Fibroblast of lung (primary cell): ENCODE measurements at places on chromosomes 6 and 20. TPM values are rescaled to one million over a fixed set of nuclear protein-coding genes. Genes with fewer than 3 reads are reported as not detected.
A peak's percentile ranks its signal among the peaks of the same experiment; 100 is the strongest.

The RIN2 gene
- polyA plus RNA-seq = 24.3 and 30.2 TPM in 2 replicates

The DOK5 gene
- polyA plus RNA-seq = 13.5 and 25.4 TPM in 2 replicates

The HLA-DMA gene
- polyA plus RNA-seq = 3.7 and 7.1 TPM in 2 replicates

The PLCB4 gene
- polyA plus RNA-seq = 7.3 and 8.2 TPM in 2 replicates

The SYCP2L gene
- 0.02 TPM in 1 of 2 replicates, not detected in the other for polyA plus RNA-seq

The SLC26A8 gene
- polyA plus RNA-seq = 0.02 TPM in 1 of 2 replicates, not detected in the other

The RBM38 gene
- 3.9 and 7.3 TPM in 2 replicates for polyA plus RNA-seq

The MAP3K5 gene
- polyA plus RNA-seq = 10.9 and 20.4 TPM in 2 replicates

- DNase-seq = no peak
- no peaks in the 10 kb centered on the region for H3K4me1 ChIP-seq
- H3K27me3 ChIP-seq = no peaks in the 10 kb centered on the region
- H3K4me3 ChIP-seq = no peak overlapping the region
- H3K36me3 ChIP-seq = no peaks in the 10 kb centered on the region
- no peak overlapping the region for H3K27ac ChIP-seq
Observed at GRCh38 chr20:57208198-57208597, 58.2 kb downstream of the BMP7 start.

GRCh38 chr6:6704103-6705060 is 115.9 kb downstream of the LY86 start:
- no peak overlapping the region for H3K4me3 ChIP-seq
- DNase-seq = no peak
- no peak overlapping the region for H3K27ac ChIP-seq
- peaks cover 5% of the 10 kb centered on the region for H3K4me1 ChIP-seq
- peaks cover 8% of the 10 kb centered on the region for H3K27me3 ChIP-seq

DNA sequence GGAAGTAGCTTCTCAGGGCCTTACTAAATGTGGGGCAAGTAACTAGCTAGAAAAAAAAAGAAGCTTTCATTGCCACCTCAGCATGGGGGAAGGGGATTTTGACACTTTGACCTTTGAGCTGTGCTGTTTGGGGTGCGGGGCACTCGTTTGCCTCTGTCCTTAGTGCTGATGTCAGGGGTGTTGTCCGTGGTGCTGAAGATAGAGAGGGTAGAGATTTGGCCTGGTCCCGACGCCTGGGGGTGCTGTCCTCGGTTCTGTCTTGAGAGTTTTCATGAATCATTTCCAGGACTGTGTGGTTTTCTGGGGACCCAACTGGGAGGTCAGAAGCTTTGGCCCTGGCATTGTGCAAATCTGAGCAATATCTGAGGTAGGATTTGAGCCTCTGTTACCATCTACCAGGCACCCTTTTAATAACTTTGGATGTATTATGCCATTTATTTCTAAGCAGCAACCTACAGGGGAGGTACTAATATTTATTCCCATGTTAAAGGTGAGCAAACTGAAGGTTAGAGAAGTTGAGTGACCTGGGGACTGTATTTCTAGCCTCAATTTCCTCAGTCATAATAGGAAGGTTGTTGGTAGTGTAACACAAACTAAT is 78.0 kb downstream of the DLGAP4 start:
- H3K27me3 ChIP-seq = peaks cover under 1% of the 10 kb centered on the region
- no peak overlapping the region for H3K27ac ChIP-seq
- H3K4me1 ChIP-seq = no peaks in the 10 kb centered on the region
- H3K36me3 ChIP-seq = no peaks in the 10 kb centered on the region
- DNase-seq = peak; percentile 37

GRCh38 chr6:17006543-17006942 is 95.3 kb upstream of the STMND1 start:
- H3K36me3 ChIP-seq = no peaks in the 10 kb centered on the region
- H3K27ac ChIP-seq = no peak overlapping the region
- no peak for DNase-seq
- H3K27me3 ChIP-seq = no peaks in the 10 kb centered on the region
- H3K4me1 ChIP-seq = no peaks in the 10 kb centered on the region
- H3K4me3 ChIP-seq = no peak overlapping the region

- H3K27me3 ChIP-seq = no peaks in the 10 kb centered on the region
- no peaks in the 10 kb centered on the region for H3K4me1 ChIP-seq
- H3K36me3 ChIP-seq = no peaks in the 10 kb centered on the region
- no peak overlapping the region for H3K4me3 ChIP-seq
- no peak for DNase-seq
- H3K27ac ChIP-seq = no peak overlapping the region
Observed at GRCh38 chr20:48384147-48384818, 443.5 kb downstream of the PREX1 start.

DNA sequence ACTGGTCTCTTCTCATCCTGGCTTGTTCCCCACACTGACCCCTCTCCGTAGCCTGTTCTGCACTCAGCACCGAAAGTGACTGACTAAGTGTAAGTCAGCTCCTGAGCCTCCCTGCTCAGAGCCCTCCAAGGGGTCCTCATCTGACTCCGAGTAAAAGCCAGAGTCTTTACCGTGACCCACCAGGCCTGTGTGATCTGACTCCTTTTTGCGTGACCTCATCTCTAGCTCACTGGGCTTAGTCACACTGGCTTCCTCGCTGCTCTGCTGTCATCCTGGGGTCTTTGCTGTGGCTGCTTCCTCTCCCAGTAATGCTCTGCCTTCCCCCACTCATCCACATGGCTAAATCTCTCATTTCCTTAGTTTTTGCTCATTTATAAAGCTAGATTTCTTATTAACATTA is 116.6 kb downstream of the PLCB4 start:
- no peak overlapping the region for H3K4me3 ChIP-seq
- H3K4me1 ChIP-seq = no peaks in the 10 kb centered on the region
- DNase-seq = peak; percentile 49
- H3K36me3 ChIP-seq = no peaks in the 10 kb centered on the region

GRCh38 chr6:115901896-115902295 is 158.8 kb downstream of the FRK start:
- no peaks in the 10 kb centered on the region for H3K36me3 ChIP-seq
- no peaks in the 10 kb centered on the region for H3K4me1 ChIP-seq
- H3K27me3 ChIP-seq = no peaks in the 10 kb centered on the region
- no peak overlapping the region for H3K4me3 ChIP-seq
- no peak overlapping the region for H3K27ac ChIP-seq

DNA sequence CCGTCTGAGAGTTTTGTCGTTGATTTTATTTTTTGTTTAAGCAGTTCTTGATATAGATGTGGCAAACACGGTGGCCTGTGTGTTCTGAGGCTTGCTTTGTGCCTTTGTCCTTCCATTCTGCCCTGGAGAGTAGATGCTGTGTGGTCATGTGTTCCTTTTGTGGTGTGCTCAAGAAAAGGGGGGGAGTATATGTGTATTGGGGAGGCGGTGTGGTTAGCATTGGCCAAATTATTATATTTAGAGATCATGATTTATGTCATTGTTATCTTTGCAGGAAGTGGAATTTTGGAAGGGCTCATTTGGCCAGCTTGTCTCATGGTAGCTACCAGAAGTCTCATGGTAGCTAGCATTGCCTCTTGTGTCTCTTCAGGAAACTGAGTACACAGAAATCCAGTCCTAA is 16.4 kb downstream of the RREB1 start:
- peaks cover 3% of the 10 kb centered on the region for H3K36me3 ChIP-seq
- H3K4me3 ChIP-seq = no peak overlapping the region
- H3K4me1 ChIP-seq = peaks cover 2% of the 10 kb centered on the region
- DNase-seq = no peak

DNA sequence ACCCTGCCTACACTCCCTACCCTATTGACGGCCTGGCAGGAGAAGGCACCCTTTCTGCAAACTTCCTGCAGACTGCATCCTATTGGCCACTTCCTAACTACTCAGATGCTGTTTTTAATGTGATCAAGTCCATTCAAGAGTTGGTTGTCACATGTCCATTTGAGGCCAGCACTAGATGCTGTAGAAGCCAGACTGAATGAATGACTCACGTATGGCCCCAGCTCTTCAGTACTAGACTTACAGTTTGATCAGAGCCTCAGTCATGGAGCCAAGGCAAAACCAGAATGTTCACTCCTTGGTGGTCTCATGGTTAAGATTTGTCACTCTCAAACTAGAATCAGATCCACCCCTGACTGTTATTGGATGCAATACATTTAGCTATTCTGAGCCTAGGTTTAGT is 101.7 kb downstream of the OPRM1 start:
- H3K4me3 ChIP-seq = no peak overlapping the region
- H3K27ac ChIP-seq = no peak overlapping the region
- H3K4me1 ChIP-seq = no peaks in the 10 kb centered on the region
- no peaks in the 10 kb centered on the region for H3K36me3 ChIP-seq
- no peak for DNase-seq
- no peaks in the 10 kb centered on the region for H3K27me3 ChIP-seq

GRCh38 chr6:3261518-3261820 is 2.7 kb downstream of the PSMG4 start:
- DNase-seq = no peak
- no peak overlapping the region for H3K4me3 ChIP-seq
- peaks cover 4% of the 10 kb centered on the region for H3K4me1 ChIP-seq
- peaks cover 8% of the 10 kb centered on the region for H3K36me3 ChIP-seq

DNA sequence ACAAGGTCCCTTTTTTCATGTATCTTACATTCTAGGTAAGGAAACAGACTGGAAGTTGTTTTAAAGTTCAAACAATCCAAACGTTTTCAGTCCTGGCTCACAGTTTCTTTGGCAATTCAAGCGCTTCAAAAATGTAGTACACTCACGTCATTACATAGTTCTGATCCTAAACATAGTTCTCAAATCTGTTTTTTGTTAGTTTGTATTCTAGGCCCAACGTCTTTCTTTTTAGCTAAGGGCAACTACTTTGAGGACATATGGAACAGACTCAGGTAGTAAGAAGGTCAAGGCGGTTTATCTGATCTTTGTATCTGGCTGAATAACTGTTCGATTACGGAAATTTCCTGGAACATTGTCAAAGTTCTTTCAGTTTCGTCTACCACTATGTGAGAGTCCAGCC is 36.9 kb upstream of the PLCB4 start:
- peaks cover 12% of the 10 kb centered on the region for H3K4me1 ChIP-seq
- H3K4me3 ChIP-seq = no peak overlapping the region
- H3K27me3 ChIP-seq = no peaks in the 10 kb centered on the region
- H3K36me3 ChIP-seq = no peaks in the 10 kb centered on the region
- H3K27ac ChIP-seq = peak overlapping the region; percentile 75

DNA sequence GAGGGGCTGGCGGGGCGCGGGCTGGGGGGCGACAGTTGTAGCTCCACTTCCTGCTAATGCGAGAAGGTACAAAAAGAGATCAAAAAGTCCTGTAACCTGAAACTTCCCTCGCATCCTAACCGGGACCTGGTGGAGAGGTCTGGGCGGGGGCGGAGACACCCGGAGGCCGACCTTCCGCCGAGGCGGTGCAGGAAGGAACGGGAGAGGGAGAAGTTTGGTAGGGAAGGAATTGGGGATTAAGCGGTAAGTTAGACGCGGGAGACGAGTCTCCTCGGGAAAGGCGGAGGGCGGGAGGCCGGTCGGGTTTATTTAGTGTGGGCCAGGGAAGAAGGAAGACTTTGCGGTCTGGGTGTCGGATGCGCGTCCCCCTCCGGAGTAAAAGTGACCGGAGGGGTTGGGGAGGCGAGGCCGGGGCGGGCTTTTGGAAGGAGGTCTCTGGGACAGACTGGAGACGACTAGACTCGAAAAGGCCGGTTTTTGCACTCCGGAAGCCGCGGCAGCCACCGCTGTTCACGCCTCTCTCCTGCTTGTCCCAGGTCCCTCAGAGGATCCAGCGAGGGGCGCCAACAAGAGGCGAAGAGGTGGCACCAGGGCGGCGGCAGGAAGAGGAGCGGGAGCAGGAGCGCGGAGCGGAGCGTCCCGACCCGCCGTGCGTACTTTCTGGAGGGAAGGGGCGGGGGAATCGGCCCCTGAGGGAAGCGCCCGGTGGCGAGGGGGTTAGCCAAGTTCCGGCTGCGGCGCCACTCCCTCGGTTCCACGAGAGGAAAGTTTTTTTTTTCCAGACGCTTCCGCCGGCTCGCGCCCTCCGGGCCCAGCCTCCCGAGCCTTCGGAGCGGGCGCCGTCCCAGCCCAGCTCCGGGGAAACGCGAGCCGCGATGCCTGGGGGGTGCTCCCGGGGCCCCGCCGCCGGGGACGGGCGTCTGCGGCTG is 734 bp downstream of the TPBG start:
- H3K27me3 ChIP-seq = no peaks in the 10 kb centered on the region
- peaks cover 9% of the 10 kb centered on the region for H3K36me3 ChIP-seq
- peak; percentile 64 for DNase-seq

DNA sequence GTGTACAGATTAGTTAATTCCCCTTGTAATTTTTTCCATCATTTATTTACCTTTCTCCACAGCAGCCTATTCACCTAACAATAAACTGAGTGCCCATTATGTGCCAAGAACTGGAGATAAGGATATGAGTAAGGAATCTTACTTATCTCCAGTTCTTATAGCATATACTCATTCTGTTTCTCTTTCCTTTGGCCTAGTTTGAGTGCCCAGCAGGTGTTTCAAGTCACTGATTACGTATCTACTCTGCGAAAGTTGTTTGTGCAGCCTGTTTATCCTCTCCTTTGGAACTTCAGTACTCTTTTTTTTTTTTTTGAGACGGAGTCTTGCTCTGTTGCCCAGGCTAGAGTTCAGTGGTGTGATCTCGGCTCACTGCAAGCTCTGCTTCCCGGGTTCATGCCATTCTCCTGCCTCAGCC is 17.3 kb upstream of the POU5F1 start:
- H3K27me3 ChIP-seq = no peaks in the 10 kb centered on the region
- DNase-seq = no peak
- H3K36me3 ChIP-seq = no peaks in the 10 kb centered on the region
- H3K27ac ChIP-seq = no peak overlapping the region
- no peak overlapping the region for H3K4me3 ChIP-seq

GRCh38 chr6:85396159-85396808 is 53.6 kb upstream of the NT5E start:
- no peak overlapping the region for H3K4me3 ChIP-seq
- no peaks in the 10 kb centered on the region for H3K4me1 ChIP-seq
- no peak overlapping the region for H3K27ac ChIP-seq
- no peaks in the 10 kb centered on the region for H3K36me3 ChIP-seq

GRCh38 chr6:146595972-146596731 is 2.6 kb upstream of the ADGB start:
- no peaks in the 10 kb centered on the region for H3K27me3 ChIP-seq
- H3K36me3 ChIP-seq = no peaks in the 10 kb centered on the region
- no peak overlapping the region for H3K4me3 ChIP-seq

GRCh38 chr20:16352751-16353416 is 220.4 kb downstream of the KIF16B start:
- H3K4me1 ChIP-seq = no peaks in the 10 kb centered on the region
- H3K36me3 ChIP-seq = no peaks in the 10 kb centered on the region
- no peaks in the 10 kb centered on the region for H3K27me3 ChIP-seq
- H3K27ac ChIP-seq = no peak overlapping the region

DNA sequence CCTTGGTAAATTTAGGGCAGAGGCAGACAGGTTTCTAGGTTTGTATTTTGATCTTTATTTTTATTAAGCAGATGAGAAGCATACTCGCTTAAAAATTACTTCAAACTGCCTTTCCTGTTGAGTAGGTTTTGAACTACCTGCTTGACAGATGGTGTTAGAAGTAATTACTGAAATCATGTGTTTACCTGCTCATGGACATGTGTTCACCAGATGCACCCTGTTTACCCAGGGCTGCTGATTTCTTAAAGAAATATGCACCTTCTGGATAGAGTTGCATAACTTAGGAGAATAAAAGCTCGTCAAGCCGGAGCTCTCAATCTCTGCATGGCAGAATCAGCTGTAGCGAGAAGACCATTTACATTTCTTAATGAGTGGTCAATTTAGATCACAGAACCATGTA is 165.1 kb downstream of the CDKAL1 start:
- no peak for DNase-seq
- no peaks in the 10 kb centered on the region for H3K27me3 ChIP-seq
- no peaks in the 10 kb centered on the region for H3K4me1 ChIP-seq
- no peak overlapping the region for H3K27ac ChIP-seq
- no peaks in the 10 kb centered on the region for H3K36me3 ChIP-seq

- no peak for DNase-seq
- H3K27ac ChIP-seq = no peak overlapping the region
- no peaks in the 10 kb centered on the region for H3K27me3 ChIP-seq
- no peaks in the 10 kb centered on the region for H3K4me1 ChIP-seq
Observed at GRCh38 chr6:14857501-14857900, 388.4 kb upstream of the JARID2 start.
